ENCODE measurements at places on chromosomes 12 and 14.

- no peak for DNase-seq
Measured at GRCh38 chr12:64160021-64160710, 61.9 kb downstream of the KICS2 start.

DNA sequence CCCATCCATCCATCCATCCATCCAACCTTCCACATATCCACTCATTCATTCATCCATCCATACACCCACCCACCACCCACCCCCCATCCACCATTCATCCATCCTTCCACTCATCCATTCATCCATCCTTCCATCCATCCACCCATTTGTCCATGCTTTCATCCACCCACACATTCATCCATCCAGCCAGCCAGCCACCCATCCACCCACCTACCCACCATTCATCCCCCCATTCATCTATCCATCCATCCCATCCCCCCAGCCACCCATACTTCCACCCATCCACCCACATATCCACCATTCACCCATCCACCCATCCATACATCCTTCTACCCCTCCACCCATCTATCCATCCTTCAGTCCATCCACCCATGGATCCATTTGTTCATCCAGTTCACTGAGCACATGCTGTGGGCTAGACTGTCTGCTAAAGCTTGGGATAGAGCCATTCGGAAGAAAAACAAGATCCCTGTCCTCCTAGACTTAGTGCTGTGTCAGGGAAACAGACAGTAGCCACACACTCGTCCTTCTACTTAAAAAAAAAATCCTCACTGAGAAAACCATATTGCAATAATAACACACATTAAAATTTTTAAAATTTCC is 377.5 kb downstream of the ADGRD1 start:
- DNase-seq, result no peak

GRCh38 chr14:52730709-52731111 is 744 bp downstream of the STYX start:
- no peak for DNase-seq

GRCh38 chr14:51539571-51540037 is 112.1 kb upstream of the FRMD6 start:
- DNase-seq, result no peak

DNA sequence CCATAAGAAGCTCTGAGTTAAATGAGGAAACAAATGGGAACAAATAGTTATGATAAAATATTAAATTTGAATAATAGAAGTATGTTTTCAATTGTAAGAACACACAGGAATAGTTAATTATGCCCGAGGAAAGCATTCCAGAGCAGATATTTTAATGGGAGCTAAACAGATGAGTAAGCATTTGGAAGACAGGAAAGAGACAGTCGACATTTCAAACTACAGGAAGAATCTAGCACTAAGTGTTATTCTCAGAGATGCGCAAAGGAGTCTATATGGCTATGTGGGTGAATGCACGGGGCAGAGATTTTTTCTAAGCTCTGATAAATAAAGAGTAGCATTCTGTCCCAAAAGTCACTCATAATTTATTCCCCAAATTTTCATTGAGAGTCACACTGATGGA is 64.5 kb upstream of the SSTR1 start:
- DNase-seq, result no peak

- DNase-seq, result no peak
Measured at GRCh38 chr14:102947321-102948103, 25.0 kb downstream of the AMN start.

Measured in transverse colon (tissue), 4 donors.